H1 (cell line): ENCODE measurements at places on chromosomes 2 and 18. TPM values are rescaled to one million over a fixed set of nuclear protein-coding genes. Genes with fewer than 3 reads are reported as not detected.

PAX3 gene
- not detected in 2 replicates for total RNA-seq

FHOD3 gene
- 10.5 TPM in 2 replicates for total RNA-seq

DIPK1C gene
- total RNA-seq, result not detected in 2 replicates

SCYGR4 gene
- total RNA-seq, result not detected in 2 replicates

LHCGR gene
- total RNA-seq, result 0.31 and 0.73 TPM in 2 replicates

RND3 gene
- total RNA-seq, result 25.6 and 26.7 TPM in 2 replicates

KIF5C gene
- total RNA-seq, result 58.1 and 66.4 TPM in 2 replicates

OXER1 gene
- total RNA-seq, result 1.2 and 1.3 TPM in 2 replicates

PROC gene
- total RNA-seq, result 1.5 and 1.7 TPM in 2 replicates

GKN2 gene
- total RNA-seq, result not detected in 2 replicates

HK2 gene
- total RNA-seq, result 61.0 and 61.9 TPM in 2 replicates

ZFP36L2 gene
- 102 and 109 TPM in 2 replicates for total RNA-seq

WNT10A gene
- not detected in 2 replicates for total RNA-seq

ASTL gene
- 0.60 and 0.75 TPM in 2 replicates for total RNA-seq

DNA sequence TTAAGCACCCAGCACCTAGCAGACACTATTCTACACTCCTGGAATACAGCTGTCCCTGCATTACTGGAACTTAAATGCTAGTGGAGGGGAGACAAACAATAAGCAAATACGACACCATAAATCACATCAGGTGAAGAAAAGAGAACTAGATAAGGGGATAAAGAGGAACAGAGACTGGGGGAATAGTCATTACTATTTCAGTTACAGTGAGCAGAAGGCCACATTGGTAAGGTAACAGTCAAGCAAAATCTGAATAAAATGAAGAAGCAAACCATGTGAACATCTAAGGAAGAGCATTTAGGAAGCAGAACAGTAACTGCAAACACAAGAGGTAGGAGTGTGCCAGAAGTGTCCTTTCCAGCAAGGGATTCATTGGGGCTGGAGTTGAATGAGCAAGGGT, 77.0 kb upstream of the PTPRM start:
- DNase-seq, result no peak
- no peaks in the 10 kb centered on the region for H3K36me3 ChIP-seq
- H3K27me3 ChIP-seq, result no peaks in the 10 kb centered on the region
- H3K4me3 ChIP-seq, result no peak overlapping the region

GRCh38 chr2:85276571-85277118, 51.1 kb downstream of the TGOLN2 start:
- H3K36me3 ChIP-seq, result no peaks in the 10 kb centered on the region
- no peak overlapping the region for H3K27ac ChIP-seq

DNA sequence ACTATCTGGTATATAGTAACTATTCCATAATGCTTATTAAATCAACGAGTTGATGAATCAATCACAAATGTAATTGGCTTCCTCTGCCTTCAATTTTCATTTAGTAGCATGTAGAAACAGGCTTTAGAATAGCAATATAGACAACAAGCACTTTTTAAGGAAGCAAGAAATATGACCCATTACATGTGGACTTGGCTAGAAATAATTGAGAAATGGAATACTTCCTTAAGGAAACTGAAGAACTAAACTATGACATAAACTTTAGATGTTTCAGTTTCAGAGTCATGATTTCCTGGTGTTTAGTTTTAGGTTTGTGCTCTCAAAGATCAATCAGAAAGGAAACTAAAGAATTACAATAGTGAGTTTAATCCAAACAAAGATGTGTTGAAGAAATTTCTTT, 443.8 kb downstream of the MBD2 start:
- no peaks in the 10 kb centered on the region for H3K36me3 ChIP-seq
- H3K27me3 ChIP-seq, result no peaks in the 10 kb centered on the region
- no peaks in the 10 kb centered on the region for H3K4me1 ChIP-seq
- no peak overlapping the region for H3K4me3 ChIP-seq
- no peak overlapping the region for H3K27ac ChIP-seq

GRCh38 chr2:236571145-236571544, 1.5 kb downstream of the ACKR3 start:
- H3K4me3 ChIP-seq, result no peak overlapping the region
- H3K4me1 ChIP-seq, result peaks cover 33% of the 10 kb centered on the region
- H3K27me3 ChIP-seq, result peaks cover 27% of the 10 kb centered on the region
- no peak for DNase-seq
- no peak overlapping the region for H3K27ac ChIP-seq
- no peaks in the 10 kb centered on the region for H3K36me3 ChIP-seq

DNA sequence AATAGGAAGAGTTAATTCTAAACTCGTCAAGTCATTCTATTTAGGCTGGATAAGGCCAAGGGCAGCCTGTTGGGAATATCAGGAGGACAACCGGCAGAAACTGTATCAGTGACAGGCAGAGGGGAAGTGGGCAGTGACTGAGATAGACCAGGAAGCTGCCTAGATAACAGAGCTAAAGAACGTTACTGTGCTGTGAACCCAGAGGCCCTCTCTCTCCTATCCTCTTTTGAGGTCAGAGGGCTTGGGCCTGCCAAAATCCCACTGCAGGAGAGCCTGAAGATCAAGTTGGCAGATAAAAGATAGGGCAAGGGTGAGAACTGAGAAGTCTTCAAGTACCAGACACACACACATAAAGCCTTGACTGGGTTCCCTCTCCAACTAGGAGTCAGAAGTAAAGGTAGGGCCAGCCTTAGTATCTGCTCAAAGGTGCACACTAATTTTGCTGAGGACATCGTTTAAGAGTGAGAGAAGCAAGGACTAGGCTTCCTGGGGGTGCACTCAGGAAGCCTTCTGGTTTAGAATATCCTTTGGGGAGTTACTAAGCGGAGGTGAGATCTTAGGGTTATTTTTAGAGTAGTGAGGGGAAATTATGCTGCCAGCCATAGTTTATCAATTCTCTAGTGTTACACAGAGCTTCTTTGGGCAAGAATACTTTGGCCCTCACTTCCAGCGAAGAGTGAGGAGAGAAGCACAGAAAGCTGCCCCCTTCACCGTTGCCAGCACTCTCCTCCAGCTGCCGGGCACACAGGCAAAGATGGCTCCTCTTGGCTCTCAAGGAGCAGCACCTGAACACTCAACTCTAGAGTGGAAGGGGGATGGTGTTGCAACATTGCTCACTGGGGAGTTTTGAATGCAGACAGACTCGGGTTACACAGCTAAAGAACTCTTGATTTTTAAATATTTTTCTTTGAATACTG, 9.8 kb downstream of the CAVIN2 start:
- H3K27me3 ChIP-seq, result no peaks in the 10 kb centered on the region
- H3K4me1 ChIP-seq, result no peaks in the 10 kb centered on the region
- H3K36me3 ChIP-seq, result no peaks in the 10 kb centered on the region
- no peak overlapping the region for H3K4me3 ChIP-seq
- H3K27ac ChIP-seq, result no peak overlapping the region

- no peaks in the 10 kb centered on the region for H3K27me3 ChIP-seq
- H3K27ac ChIP-seq, result no peak overlapping the region
- DNase-seq, result no peak
- H3K4me3 ChIP-seq, result no peak overlapping the region
- H3K4me1 ChIP-seq, result no peaks in the 10 kb centered on the region
- no peaks in the 10 kb centered on the region for H3K36me3 ChIP-seq
Observed at GRCh38 chr2:194014639-194015038, 1642.4 kb upstream of the SLC39A10 start.

- no peaks in the 10 kb centered on the region for H3K36me3 ChIP-seq
- no peak overlapping the region for H3K27ac ChIP-seq
- DNase-seq, result no peak
- H3K27me3 ChIP-seq, result no peaks in the 10 kb centered on the region
- H3K4me3 ChIP-seq, result no peak overlapping the region
Observed at GRCh38 chr2:146455325-146455724, 1389.5 kb upstream of the ACVR2A start.

- no peak overlapping the region for H3K4me3 ChIP-seq
- no peak overlapping the region for H3K27ac ChIP-seq
- DNase-seq, result no peak
Observed at GRCh38 chr2:191653667-191654391, 24.1 kb upstream of the NABP1 start.

GRCh38 chr2:234691214-234691575, 194.3 kb upstream of the ARL4C start:
- no peaks in the 10 kb centered on the region for H3K27me3 ChIP-seq
- no peaks in the 10 kb centered on the region for H3K36me3 ChIP-seq
- no peak for DNase-seq
- H3K4me3 ChIP-seq, result no peak overlapping the region

DNA sequence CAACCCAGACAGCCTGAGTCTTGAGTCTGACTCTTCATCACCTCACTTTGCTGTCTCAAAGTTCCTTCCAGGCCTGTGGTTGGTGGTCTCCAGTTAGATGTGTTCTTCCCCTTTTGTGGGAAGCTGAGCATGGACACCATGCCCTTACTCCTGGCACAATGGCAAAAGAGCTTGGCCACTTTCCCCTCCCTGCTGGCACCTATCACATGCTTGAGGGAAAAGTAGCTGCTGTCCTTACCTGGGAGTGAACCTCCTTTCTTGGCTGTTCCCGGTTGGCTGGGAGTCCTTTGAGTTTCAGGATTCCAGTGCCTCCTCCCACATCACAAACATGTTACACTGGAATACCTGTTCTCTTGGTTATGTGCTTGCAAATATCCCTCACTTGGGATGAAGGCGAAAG, 97.8 kb downstream of the GATA6 start:
- H3K27ac ChIP-seq, result no peak overlapping the region
- no peaks in the 10 kb centered on the region for H3K4me1 ChIP-seq
- no peak for DNase-seq
- H3K36me3 ChIP-seq, result no peaks in the 10 kb centered on the region
- H3K4me3 ChIP-seq, result no peak overlapping the region
- no peaks in the 10 kb centered on the region for H3K27me3 ChIP-seq

GRCh38 chr18:44586782-44587524, 93.7 kb upstream of the SETBP1 start:
- H3K4me3 ChIP-seq, result no peak overlapping the region
- no peaks in the 10 kb centered on the region for H3K27me3 ChIP-seq
- H3K4me1 ChIP-seq, result no peaks in the 10 kb centered on the region
- DNase-seq, result no peak
- no peaks in the 10 kb centered on the region for H3K36me3 ChIP-seq

DNA sequence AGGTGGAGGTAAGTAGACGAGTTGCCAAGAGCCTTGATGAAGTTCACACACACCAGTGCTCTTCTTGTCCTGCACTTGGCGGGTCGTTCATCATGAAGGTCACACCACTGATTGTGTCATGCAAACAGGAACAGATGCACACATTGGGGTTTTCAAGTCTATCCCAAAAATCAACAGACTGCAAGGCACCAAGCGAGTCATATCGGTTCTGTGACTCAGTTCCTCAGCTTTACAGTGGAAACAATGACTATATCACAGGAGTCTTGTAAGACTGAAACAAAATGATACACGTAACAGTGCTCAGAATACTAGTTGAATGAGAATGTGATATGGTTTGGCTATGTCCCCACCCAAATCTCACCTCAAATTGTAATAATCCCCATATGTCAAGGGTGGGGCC, 526.9 kb upstream of the ID2 start:
- 0 out of 2 replicates have a peak, but pooled peaks cover 5% of the 10 kb centered on the region for H3K4me1 ChIP-seq
- no peak overlapping the region for H3K27ac ChIP-seq
- H3K27me3 ChIP-seq, result no peaks in the 10 kb centered on the region
- H3K36me3 ChIP-seq, result no peaks in the 10 kb centered on the region
- DNase-seq, result no peak
- no peak overlapping the region for H3K4me3 ChIP-seq

- peaks cover 12% of the 10 kb centered on the region for H3K27me3 ChIP-seq
- peak overlapping the region; percentile 81 for H3K4me3 ChIP-seq
- H3K27ac ChIP-seq, result no peak overlapping the region
- DNase-seq, result no peak
- peaks cover 53% of the 10 kb centered on the region for H3K4me1 ChIP-seq
Observed at GRCh38 chr2:42048299-42049220, 739 bp downstream of the PKDCC start.

GRCh38 chr18:27185025-27185763, at the start of gene CHST9:
Gene CHST9, minus strand, starts transcription at chr18:27185308. Its CDS starts 42,499 bp downstream, at chr18:27142809.
- H3K27ac ChIP-seq, result no peak within 1 kb of the TSS
- no peaks in the 10 kb centered on the region for H3K36me3 ChIP-seq
- peaks cover 11% of the 10 kb centered on the region; the same call in 1 of the 2 replicates for H3K4me1 ChIP-seq

DNA sequence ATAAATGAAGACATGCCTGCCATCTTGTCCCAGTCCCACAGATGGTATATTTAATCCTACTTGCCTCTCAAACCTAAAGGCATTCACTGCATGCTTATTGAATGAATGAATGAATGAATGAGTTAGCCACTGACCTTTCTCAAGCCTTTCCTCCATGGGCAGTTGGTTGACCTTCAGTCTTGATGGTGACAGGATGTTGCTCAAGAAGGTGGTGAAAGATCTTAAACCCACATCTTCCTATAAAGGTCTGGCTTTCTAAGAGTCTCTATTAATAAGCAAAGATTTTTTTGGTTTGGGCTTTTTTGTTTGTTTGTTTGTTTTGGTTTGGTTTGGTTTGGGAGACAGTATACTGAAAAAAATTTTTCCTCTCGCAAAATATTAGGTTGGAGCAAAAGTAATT, 41.7 kb downstream of the KIAA2012 start:
- DNase-seq, result no peak
- no peaks in the 10 kb centered on the region; the same call in 1 of the 2 replicates for H3K4me1 ChIP-seq
- H3K27me3 ChIP-seq, result no peaks in the 10 kb centered on the region
- H3K27ac ChIP-seq, result no peak overlapping the region

- peaks cover 13% of the 10 kb centered on the region for H3K4me1 ChIP-seq
- no peak for DNase-seq
- H3K4me3 ChIP-seq, result peak overlapping the region; percentile 32
- no peaks in the 10 kb centered on the region for H3K36me3 ChIP-seq
- H3K27me3 ChIP-seq, result no peaks in the 10 kb centered on the region
- no peak overlapping the region for H3K27ac ChIP-seq
Observed at GRCh38 chr2:242063850-242064249, 194.3 kb downstream of the RTP5 start.

- no peak overlapping the region for H3K27ac ChIP-seq
- DNase-seq, result no peak
- H3K27me3 ChIP-seq, result no peaks in the 10 kb centered on the region
- no peaks in the 10 kb centered on the region for H3K36me3 ChIP-seq
- no peak overlapping the region for H3K4me3 ChIP-seq
- no peaks in the 10 kb centered on the region for H3K4me1 ChIP-seq
Observed at GRCh38 chr18:73552171-73552570, 595.5 kb downstream of the FBXO15 start.

GRCh38 chr2:144511937-144512336, 8.0 kb downstream of the ZEB2 start:
- H3K4me1 ChIP-seq, result peaks cover 39% of the 10 kb centered on the region
- no peak overlapping the region for H3K4me3 ChIP-seq
- H3K27me3 ChIP-seq, result peaks cover 35% of the 10 kb centered on the region
- no peak for DNase-seq
- no peaks in the 10 kb centered on the region for H3K36me3 ChIP-seq

- no peak overlapping the region for H3K4me3 ChIP-seq
Observed at GRCh38 chr2:217974389-217975005, 28.3 kb downstream of the TNS1 start.

- no peaks in the 10 kb centered on the region for H3K27me3 ChIP-seq
- no peak overlapping the region for H3K4me3 ChIP-seq
- no peaks in the 10 kb centered on the region for H3K4me1 ChIP-seq
- no peaks in the 10 kb centered on the region for H3K36me3 ChIP-seq
- no peak overlapping the region for H3K27ac ChIP-seq
Observed at GRCh38 chr2:173708806-173709205, 256.4 kb downstream of the SP3 start.
